ENCODE measurements at places on chromosomes 2 and 18. TPM values are rescaled to one million over a fixed set of nuclear protein-coding genes. Genes with fewer than 3 reads are reported as not detected.

The IL37 gene
- total RNA-seq, result not detected

The INPP5D gene
- 115 TPM for total RNA-seq

The IHH gene
- total RNA-seq, result not detected

The UGT1A9 gene
- total RNA-seq, result not detected

The MERTK gene
- total RNA-seq, result 0.14 TPM

The NAT8 gene
- not detected for total RNA-seq

The FAM210A gene
- total RNA-seq, result 22.3 TPM

The MYO7B gene
- total RNA-seq, result 1.0 TPM

The LMAN2L gene
- total RNA-seq, result 7.0 TPM

The SERPINB7 gene
- total RNA-seq, result not detected

The UCN gene
- total RNA-seq, result 3.6 TPM

The C2orf15 gene
- total RNA-seq, result 1.6 TPM

The UPP2 gene
- not detected for total RNA-seq

The EHD3 gene
- total RNA-seq, result 0.48 TPM

The CFAP65 gene
- not detected for total RNA-seq

The MAL gene
- 366 TPM for total RNA-seq

The ADD2 gene
- total RNA-seq, result 18.8 TPM

The SERPINB2 gene
- total RNA-seq, result not detected

The PXDN gene
- not detected for total RNA-seq

The TUBA3E gene
- total RNA-seq, result not detected

The EGR4 gene
- not detected for total RNA-seq

The KLHL41 gene
- not detected for total RNA-seq

The RPL31 gene
- total RNA-seq, result 2,182 TPM

The SPTBN1 gene
- total RNA-seq, result 204 TPM

The LOXHD1 gene
- 0.02 TPM for total RNA-seq

The FBXO48 gene
- total RNA-seq, result 2.4 TPM

The NFATC1 gene
- 49.2 TPM for total RNA-seq

The FHOD3 gene
- not detected for total RNA-seq

The KCNK3 gene
- total RNA-seq, result not detected

The DSG4 gene
- total RNA-seq, result not detected

The MOCOS gene
- total RNA-seq, result not detected

The ST6GAL2 gene
- total RNA-seq, result not detected

The POU3F3 gene
- not detected for total RNA-seq

The PTPRN gene
- total RNA-seq, result not detected

The IL18R1 gene
- 41.3 TPM for total RNA-seq

The PROKR1 gene
- not detected for total RNA-seq

The SH3BP4 gene
- total RNA-seq, result 0.10 TPM

The CNGA3 gene
- not detected for total RNA-seq

The DPP4 gene
- 130 TPM for total RNA-seq

The ALLC gene
- total RNA-seq, result not detected

The KANSL3 gene
- 48.9 TPM for total RNA-seq

Measured in activated naive CD4-positive, alpha-beta T cell treated with anti-CD3 and anti-CD28 coated beads, Interleukin-2, amount 10 ng/mL, durations not matched to agents 5 hours and 36 hours (primary cell).